ENCODE measurements at places on chromosomes 4 and X. TPM values are rescaled to one million over a fixed set of nuclear protein-coding genes. Genes with fewer than 3 reads are reported as not detected.

The ARSJ gene
- polyA plus RNA-seq, result 1.8 TPM

The NLGN3 gene
- polyA plus RNA-seq, result 0.88 TPM

The UGT2A1 gene
- polyA plus RNA-seq, result not detected

The FRMD7 gene
- 0.05 TPM for polyA plus RNA-seq

The TNIP2 gene
- polyA plus RNA-seq, result 24.9 TPM

The LRIT3 gene
- polyA plus RNA-seq, result 0.07 TPM

The CTAG1A gene
- not detected for polyA plus RNA-seq

The PHKA2 gene
- polyA plus RNA-seq, result 26.9 TPM

The SGMS2 gene
- 3.6 TPM for polyA plus RNA-seq

The TEX13B gene
- not detected for polyA plus RNA-seq

The TRIM75 gene
- not detected for polyA plus RNA-seq

The ACE2 gene
- 3.6 TPM for polyA plus RNA-seq

The MAGEC1 gene
- polyA plus RNA-seq, result not detected

The SYTL4 gene
- 3.4 TPM for polyA plus RNA-seq

The RGN gene
- 13.4 TPM for polyA plus RNA-seq

The HTRA3 gene
- 80.6 TPM for polyA plus RNA-seq

The ALAS2 gene
- not detected for polyA plus RNA-seq

The CXorf65 gene
- polyA plus RNA-seq, result not detected

The CT45A2 gene
- not detected for polyA plus RNA-seq

The F11 gene
- not detected for polyA plus RNA-seq

The KIAA0232 gene
- polyA plus RNA-seq, result 21.8 TPM

The MAGEA11 gene
- polyA plus RNA-seq, result not detected

The MYL5 gene
- polyA plus RNA-seq, result 3.8 TPM

All from right cardiac atrium (tissue), 5 donors.